Cortex of kidney (tissue), 1 donor: ENCODE measurements at places on chromosomes 4 and X.

GRCh38 chrX:34891391-34891790, 51.2 kb upstream of the FAM47B start:
- DNase-seq: no peak

- DNase-seq: no peak
Observed at GRCh38 chr4:109052821-109053220, 249.6 kb downstream of the COL25A1 start.

DNA sequence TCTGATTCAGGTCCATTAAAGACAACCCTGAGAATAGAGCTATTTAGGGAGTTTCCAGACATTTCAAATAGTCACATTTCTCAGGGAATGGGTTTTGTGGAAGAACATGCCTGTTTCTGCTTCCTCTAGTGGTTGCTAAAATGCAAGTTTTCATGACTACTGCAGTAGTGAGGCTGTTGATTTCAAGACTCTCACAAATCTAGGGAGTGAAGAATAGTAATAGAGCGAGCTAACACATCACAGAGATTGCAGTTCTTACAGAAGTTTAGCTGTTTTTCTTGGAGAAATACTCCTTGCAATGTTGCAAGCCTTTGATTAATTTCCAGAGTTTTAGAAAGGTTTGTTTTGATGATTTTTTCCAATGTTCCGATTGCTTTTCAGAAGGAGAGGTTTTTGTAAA, 610.2 kb upstream of the HTR2C start:
- DNase-seq: no peak

- no peak for DNase-seq
Observed at GRCh38 chrX:108199691-108200090, 108.1 kb downstream of the ATG4A start.

GRCh38 chrX:109889289-109890006, 113.5 kb upstream of the TMEM164 start:
- no peak for DNase-seq

DNA sequence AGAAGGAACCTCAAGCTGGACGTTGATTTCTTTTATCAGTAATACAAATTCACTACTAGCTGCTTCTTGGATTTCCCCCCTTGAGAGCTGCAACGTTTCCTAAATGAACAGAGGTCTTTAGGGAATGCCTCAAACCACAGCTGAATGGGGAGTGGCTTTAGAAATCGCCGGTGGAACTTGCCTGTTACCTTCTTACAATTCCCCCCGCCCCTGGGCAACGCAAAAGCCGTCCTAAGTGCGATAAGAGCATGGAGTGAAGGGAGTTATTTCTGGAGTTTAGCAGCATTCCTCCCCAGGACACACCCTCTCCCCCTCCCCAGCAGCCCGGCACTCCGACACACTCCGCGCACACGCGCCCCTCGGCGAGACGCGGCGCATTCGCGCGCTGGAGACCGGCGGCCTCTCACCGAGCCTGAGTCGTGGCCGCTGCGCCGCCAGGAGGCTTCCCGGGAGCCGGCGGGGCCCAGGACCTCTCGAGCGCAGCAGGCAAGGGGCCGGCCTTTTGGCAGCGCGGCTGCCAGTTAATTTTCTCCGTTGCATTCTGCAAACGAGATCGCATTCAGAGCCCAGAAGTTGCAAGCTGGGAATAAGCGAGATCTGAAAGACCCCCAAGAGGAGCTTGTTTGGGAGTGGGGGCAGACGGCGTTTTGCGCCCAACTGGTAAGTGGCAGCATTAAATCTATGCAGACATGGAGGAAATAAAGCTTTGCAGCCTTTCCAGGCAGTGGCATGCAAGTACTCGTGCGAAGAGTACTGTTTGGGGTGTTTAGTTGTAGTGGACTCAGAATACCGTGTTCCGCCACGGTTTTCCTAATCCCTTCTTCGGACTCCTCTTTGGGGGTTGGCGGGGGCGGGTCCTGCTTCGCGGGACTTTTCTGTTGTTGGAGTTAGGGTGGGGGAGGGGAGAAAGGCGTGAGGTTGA, 134.7 kb downstream of the PALLD start:
- no peak for DNase-seq

DNA sequence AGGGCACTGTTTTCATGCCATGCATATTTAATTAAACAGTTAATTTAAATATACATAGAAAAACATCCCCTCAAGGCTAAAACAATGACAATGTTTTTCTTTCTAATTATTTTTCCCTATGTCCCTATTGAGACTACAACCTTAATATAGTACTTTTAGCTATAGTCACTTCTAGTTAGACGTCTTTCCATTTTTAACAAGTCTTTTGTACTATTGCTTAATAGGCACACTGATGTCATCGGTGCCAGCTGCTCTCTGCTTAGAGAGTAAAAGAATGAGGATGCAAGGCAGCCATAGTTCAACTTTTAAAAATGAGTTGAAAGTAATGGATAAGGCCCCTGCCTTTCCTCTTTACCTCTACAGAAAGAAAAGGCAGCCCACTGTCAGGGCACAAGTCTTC, 191.1 kb downstream of the KCTD8 start:
- DNase-seq: no peak

GRCh38 chr4:181017038-181017437, 1226.2 kb upstream of the TENM3 start:
- no peak for DNase-seq

DNA sequence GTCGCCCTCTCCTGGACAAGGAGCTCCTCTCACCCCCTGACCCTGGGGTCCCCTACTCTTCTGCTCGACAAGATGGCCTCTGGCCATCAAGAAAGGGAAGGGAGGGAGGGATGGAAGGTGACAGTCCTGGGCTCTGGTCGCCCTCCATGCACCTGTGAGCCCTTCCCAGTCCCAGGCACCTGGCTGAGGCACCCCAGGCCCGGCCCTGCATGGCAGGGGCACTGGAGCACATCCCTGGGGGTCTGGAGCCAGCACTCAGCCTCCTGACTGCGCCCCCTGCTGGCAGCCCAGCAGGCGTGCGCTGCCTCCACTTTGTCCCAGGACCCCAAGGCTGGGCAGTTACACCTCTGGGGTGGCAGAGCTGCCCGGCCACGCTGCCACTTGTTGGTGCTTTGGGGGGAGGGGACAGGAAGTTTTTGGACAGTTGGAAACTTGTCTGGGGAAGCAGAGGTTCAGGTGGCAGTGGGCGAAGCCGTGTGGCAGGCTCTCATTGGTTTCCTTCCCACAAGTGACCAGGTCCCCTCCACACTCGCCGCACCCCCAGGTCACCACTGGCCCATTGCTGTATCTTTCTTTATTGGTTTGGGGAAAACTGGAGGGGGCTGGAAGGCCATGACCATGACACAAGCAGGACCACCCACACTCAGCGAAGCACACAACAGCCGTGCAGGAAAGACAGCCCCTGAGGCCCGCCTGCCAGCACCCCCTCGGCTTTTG, 4.3 kb downstream of the PNCK start:
- DNase-seq: no peak

DNA sequence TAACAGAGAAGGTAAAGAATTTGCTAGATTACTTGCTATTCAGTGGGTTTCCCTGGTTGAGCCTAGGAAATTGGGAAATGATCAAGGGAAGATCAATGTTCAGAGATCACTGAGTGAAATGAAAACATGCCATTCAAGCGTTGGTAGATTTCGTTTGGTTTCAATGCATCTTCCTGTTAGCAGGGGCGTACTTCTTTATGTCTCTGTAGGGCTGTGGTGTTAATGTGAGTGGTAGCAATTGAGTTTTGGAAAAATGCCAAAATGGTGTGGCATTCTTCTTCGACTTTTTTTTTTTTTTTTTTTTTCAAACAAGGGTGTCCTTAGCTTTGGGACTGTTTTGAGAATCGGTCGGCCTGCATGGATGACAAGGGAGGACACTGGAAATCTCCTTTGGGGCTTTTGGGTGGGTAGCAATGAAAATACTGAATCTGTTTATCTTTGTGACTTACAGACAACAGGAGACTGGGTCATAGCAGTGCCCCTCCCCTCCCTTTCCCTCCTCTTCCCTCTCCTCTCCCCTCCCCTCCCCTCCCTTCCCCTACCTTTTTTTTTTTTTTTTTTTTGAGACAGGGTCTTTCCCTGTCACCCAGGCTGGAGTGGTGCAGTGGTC, 50.4 kb downstream of the SPRY1 start:
- DNase-seq: no peak

DNA sequence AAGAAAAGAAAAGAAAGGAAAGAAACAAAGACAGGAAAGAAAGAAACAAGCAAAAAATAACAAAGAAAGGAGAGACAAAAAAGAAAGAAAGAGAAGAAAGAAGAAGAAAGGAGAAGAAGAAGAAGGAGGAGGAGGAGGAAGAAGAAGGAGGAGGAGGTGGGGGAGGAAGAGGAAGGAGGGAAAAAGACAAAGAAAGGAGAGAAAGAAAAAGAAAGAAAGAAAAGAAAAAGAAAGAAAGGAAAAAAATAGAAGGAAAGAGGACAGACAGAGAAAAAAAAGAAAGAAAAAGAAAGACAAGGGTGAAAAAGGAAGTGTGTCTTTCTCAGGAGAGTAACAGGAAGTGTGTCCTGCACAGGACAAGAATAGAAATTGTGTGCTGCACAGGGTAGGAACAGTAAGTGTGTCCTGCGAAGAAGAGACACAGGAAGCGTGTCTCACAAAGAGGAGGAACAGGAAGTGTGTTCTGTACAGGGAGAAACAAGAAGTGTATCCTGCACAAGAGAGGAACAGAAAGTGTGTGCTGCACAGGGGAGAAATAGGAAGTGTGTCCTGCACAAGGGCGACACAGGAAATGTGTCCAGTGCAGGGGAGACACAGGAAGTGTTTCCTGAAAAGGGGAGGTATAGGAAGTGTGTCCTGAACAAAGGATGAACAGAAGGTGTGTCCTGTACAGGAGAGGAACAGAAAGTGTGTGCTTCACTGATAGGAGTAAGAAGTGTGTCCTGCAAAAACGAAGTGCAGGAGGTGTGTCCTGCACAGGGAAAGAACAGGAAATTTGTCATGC, 101.2 kb downstream of the ARSF start:
- DNase-seq: no peak
